CD4-positive, alpha-beta T cell treated with Interferon gamma for 1 hour (primary cell): ENCODE measurements at places on chromosomes 7 and 10.

- DNase-seq: peak; percentile 17
These were observed 13.8 kb upstream of the PITRM1 start for GRCh38 chr10:3186368-3186767.

GRCh38 chr10:91409069-91409868 lies 875 bp upstream of the HECTD2 start:
- DNase-seq: peak; percentile 26

DNA sequence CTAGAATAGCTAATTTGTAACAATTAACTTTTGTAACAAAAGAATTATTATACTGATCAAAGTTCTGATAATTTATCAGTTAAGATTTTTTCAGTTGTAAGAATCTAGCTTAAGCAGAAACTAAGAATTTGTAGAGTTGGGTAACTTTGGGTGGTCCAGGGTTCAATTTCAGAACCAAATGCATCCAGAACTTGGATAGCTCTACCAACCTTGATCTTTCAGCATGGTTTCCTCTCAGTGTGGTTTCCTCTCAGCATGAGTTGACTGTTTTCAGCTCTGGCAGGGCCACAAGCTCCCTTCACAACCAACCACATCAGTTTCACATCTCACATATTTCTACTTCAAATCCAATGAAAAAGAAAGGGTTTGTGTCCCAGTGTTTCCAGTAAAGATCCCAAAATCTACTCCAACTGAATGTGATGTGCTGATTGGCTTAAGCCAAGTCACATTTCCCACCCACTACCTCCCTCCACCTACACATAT lies 3.3 kb upstream of the FAS start:
- DNase-seq: no peak

GRCh38 chr7:69018200-69018599 lies 580.1 kb upstream of the AUTS2 start:
- DNase-seq: no peak

DNA sequence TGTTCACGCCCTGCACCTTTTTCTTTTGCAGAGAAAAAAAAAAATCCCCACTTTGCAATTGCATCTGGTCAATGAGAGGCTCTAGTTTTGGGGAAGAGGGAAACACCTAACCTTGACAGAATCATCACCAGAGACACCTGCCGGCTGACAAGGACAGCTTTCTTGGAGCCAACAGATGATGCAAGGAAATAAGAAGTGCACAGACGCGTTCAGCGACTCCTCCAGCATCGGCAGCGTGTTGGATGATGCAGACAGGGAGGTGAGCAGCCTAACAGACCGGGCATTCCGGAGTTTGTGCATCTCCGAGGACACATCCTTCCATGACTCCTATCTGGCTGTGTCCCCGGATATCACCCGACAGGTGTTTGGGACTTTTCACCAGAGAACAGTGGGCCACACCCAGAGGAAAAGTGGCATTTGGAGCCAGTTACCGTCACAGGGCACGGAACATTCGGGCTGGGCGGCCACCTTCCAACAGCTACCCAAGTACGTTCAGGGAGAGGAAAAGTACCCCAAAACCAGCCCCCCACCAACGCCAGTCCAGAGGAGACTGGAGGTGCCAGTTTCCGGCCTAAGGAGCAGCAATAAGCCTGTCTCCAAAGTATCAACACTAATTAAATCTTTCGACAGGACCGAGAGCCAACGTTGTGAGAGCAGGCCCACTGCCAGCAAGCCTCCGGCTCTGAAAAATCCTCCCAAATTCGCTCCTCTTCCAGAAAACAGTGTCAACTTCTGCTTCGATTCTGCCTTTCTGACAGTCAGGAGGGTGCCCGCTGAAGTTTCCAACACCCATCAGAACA lies 23.6 kb downstream of the C10orf71 start:
- DNase-seq: no peak

DNA sequence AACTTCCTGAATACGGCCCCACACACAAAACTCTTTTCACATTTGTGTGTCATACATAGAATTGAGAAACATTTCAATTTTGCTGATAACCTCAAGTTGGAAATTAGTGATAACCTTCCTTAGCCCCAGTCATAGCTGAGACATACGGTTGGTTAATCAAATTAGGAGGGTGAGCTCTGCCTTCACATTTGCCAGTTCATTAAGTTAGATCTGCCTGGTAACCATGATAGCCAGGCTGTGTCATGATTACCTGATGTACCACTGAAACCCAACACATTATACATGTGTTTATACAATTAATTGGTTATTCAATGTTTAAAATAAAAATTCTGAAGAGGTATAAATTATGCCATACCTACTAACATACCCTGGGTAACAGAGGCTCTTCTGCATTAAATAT lies 60.8 kb upstream of the RAB11FIP2 start:
- no peak for DNase-seq

GRCh38 chr7:50349963-50350944 lies 45.7 kb downstream of the IKZF1 start:
- DNase-seq: peak; percentile 45

DNA sequence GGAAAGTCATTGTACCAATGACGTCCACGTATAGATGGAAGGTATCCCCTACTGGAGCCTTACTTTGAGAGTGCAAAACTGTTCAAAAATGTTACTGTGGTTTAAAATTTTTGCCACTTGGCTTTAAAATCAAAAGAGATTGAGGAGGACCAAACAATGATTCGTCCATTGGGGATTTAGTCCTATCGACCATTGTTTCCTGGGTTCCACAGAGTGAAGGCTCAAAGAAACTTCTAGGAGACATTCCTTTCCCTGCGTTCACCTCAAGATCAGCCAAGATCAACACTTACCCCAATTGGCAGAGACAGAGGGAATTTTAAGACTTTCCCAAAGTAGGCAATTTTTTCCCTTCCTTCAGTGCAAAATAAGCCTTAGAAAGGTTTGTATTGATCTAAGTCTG lies 152.3 kb downstream of the NEBL start:
- no peak for DNase-seq

DNA sequence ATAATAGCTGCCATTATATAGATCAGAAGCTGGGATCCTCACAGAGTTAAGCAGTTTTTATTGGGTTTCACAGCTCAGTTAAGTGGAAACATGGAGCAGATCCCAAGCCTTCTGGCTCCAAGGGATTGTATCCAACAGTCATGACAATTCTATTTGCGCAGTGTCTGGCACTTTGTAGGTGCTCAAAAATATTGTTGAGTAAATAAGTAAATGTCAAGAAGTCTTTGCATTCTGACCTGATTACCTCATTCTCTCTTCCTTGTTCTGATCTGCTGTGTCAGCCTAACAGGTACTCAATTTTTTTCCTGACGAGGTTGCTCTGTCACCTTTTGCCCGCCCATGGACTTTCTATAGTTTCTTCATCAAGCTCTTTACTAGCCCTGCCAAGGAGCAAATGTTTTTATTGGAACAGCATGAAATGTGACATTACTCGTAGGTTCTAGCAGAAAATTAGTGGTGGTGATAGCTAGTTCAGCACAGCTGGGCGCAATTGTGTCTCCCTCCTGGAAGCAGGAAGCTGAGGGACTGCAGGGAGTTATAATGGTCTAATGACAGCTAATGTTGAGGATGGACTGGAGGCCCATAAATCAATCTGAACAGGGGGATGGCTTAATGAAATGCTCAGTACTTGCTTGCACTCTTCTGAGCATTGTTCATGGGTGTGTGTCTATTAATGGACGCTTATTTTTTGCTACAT lies 680.2 kb downstream of the CCSER2 start:
- no peak for DNase-seq

GRCh38 chr10:124892905-124893304 lies 49.0 kb upstream of the ZRANB1 start:
- DNase-seq: no peak

- no peak for DNase-seq
These were observed 160.6 kb downstream of the ADARB2 start for GRCh38 chr10:1576467-1577372.

- DNase-seq: no peak
These were observed 93.0 kb downstream of the TNS3 start for GRCh38 chr7:47488969-47489342.

DNA sequence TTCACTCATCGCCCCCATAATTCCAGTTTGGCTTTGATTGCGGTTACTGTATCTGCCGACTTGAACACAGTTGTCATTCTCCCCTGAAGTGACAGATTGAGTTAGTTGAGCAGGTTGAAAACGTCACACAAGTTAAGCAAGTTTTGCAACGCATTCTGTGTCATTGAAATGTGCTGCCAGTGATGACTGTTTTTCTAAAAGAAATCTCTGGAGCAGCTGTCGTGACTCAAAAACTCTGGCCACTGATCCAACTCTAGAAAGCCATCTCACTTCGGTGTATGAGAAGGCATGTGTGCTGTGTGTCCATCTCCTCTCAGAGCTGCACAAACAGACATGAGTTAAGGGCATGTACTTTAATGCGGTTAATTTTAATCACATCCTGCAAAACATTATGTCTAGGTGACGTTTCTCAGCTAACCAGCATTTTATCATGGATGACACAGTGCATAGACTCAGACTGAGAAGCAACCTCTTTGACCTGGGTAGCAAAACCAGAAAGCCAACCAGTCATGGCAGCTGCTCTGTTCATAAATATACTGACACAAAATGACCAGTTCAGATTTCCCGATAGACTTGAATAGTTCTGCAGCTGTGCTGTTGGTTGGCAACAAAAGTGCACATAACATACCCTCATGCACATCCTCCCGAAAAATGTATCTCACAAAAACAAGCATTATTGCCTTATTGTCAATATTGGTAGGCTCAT lies 69.3 kb downstream of the CSTF2T start:
- no peak for DNase-seq

DNA sequence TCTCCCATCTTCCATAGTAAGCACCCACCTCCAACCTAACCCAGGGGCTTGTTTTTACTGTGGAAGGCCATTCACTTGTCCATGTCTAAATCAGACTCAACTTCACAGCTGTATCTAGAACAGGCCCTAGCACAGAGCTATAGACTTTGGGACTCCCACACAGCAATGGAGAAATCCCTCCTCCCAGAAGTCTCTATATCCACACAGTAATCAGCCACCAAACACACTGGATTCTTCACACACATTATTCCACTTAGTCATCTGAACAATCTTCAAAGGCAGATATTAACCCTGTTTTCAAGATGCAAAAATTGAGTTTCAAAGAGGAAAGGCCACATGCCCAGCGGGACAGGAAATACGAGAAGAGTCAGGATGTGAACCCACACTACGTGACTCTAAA lies 81.8 kb downstream of the MALSU1 start:
- no peak for DNase-seq

DNA sequence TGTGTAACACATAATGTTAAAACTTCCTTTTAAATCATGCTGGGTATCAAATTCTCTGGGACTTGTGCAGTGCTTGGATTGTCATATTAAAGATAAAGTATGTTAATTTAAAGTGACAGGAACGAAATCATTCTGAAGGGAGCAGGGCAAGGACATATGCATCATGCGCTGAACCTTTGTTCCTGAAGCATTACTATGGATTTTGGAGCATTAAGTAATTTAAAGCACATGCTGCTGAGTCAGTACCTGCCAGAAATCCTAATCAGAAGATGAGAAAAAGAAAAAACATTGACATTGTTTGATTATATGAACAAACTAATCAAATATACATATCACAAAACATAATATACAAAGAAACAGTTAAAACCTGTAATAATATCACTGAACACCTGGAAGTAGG lies 101.4 kb downstream of the MICU1 start:
- no peak for DNase-seq

- DNase-seq: no peak
These were observed 58.3 kb downstream of the MALSU1 start for GRCh38 chr7:23357190-23358093.

DNA sequence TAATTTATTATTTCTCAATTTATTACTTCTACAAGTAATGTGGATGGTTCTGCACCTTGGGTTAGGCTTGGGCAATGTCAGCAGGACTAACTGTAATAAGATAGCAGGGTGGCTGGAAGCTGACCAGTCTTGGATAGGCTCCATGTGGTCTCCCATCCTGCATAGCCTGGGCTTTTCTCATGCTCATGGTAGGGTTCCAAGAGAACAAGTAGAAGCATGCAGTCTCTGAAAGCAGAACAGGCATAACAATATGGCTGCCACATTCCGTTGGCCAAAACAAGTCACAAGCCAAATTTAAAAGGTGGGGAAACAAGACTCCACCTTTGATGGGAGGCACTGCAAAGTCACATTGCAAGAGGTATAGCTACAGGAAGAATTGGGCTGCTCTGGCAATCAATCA lies 98.6 kb upstream of the MDFIC start:
- DNase-seq: no peak

GRCh38 chr10:95375418-95375817 lies 84.6 kb upstream of the PDLIM1 start:
- no peak for DNase-seq

DNA sequence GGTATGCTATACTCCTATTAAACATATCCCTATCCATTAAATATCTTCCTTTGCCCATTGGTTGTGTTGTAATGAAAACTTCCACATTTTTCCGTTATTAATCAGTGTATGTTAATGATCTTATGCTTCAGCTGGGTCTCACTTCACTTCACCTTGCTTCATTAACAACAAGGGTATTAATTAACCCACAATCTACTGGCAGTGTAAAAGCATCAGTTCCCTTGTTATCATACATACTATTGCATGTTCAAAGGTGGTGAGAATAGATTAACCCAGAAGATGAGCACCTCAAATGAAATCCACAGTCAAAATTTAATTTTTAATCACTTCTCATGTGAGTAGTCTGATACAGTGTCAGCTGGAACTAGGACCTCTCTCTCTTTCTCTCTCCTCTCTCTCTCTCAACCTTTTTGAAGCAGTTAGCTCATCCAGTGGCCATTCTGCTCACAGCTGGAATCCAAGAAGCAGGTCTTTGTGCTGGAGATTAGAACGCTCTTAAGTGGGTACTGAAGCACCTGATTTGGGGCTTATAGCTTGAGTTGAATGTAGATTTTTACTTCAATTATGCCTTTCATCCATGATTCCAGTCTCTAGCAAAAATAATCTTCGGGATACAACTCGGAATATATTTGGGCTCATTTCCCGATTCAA lies 172.3 kb downstream of the RAPGEF5 start:
- DNase-seq: no peak

DNA sequence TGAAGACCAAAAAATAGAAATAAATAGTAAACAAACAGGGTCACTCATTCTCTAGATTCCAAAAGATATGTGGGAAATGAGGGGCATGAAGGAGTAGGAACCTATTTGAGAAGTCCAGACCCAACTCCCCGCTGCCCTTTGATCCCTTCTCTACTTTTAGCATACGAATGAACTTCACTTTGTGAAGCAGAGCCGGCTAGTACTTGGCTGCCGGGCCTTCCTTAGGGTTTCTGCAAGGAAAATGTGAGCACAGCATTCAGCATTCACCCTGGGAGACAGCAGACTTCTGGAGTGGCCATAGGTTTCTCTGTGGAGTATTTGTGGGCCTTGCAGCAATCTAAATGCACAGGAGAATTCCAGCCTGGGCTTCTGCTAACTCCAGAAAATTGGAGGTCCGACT lies 76.3 kb upstream of the PRKAR2B start:
- no peak for DNase-seq
